ENCODE measurements at places on chromosomes 11 and 22.

DNA sequence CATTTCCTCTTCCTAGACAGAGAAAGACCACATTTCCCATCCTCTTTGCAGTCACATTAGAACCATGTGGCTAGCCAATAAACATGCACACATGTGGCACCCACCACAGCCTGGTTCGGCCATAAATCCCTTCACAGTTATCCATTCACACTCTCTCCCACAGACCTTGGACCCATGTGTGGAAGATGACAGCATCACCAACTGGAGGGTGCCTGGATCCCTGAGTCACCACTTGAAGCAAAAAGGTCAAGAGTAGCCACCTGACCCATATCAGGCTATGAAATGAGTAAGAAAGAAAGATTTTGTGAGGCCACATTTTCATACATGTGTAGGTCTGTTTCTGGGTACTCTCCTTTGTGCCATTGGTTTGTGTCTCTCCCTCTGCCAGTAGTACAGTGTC, 9.0 kb upstream of the TMEM121B start:
- no peaks in the 10 kb centered on the region for H3K27me3 ChIP-seq
- H3K27ac ChIP-seq: no peak overlapping the region
- no peaks in the 10 kb centered on the region for H3K36me3 ChIP-seq
- no peaks in the 10 kb centered on the region for H3K4me1 ChIP-seq
- no peak for DNase-seq
- no peak overlapping the region for H3K4me3 ChIP-seq

GRCh38 chr22:25689631-25690030, 52.4 kb upstream of the MYO18B start:
- H3K27me3 ChIP-seq: no peaks in the 10 kb centered on the region
- no peaks in the 10 kb centered on the region for H3K36me3 ChIP-seq
- DNase-seq: no peak
- H3K27ac ChIP-seq: no peak overlapping the region
- H3K4me1 ChIP-seq: no peaks in the 10 kb centered on the region

GRCh38 chr22:31300896-31301295, 8.6 kb upstream of the PIK3IP1 start:
- no peaks in the 10 kb centered on the region for H3K36me3 ChIP-seq
- no peak for DNase-seq
- H3K4me1 ChIP-seq: peaks cover 22% of the 10 kb centered on the region
- H3K27me3 ChIP-seq: no peaks in the 10 kb centered on the region
- H3K4me3 ChIP-seq: no peak overlapping the region
- H3K27ac ChIP-seq: no peak overlapping the region

DNA sequence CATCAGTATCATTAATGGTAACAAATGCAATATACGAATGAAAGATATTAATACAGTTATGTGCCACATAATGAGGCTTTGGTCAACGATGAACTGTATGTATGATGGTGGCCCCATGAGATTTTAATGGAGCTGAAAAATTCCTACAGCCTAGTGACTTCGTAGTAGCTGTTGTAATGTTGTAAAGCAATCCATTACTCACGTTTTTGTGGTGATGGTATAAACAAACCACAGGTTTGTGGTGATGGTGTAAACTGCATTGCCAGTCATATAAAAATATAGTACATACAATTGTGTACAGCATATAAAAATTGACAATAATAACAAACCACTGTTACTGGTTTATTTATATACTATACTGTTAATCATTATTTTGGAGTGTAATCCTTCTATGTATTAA, 27.4 kb upstream of the GRIA4 start:
- no peak for DNase-seq
- H3K4me3 ChIP-seq: no peak overlapping the region
- H3K27me3 ChIP-seq: no peaks in the 10 kb centered on the region
- no peaks in the 10 kb centered on the region for H3K36me3 ChIP-seq
- no peaks in the 10 kb centered on the region for H3K4me1 ChIP-seq

DNA sequence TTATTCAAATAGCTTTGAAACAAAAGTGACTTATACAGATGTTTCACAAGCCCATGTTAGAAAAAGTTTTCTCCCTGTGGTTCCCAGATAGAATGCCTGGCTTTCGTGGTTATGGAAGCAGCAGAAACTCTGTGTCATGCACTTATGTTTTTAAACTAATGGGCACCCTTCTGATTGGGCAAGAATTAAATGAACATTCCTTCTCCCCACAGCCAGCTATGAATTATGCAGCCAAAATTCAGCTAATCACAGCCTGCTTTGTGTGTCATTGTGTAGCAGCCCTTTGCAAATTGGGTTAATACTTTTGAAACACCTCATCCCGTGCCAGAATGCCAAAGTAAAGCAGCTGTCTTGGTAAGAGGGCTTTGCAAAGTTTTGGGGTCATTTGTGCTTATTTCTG, 46.9 kb downstream of the PANX1 start:
- no peak for DNase-seq
- H3K27me3 ChIP-seq: no peaks in the 10 kb centered on the region
- no peak overlapping the region for H3K27ac ChIP-seq

- H3K36me3 ChIP-seq: no peaks in the 10 kb centered on the region
- H3K27ac ChIP-seq: no peak overlapping the region
- H3K4me1 ChIP-seq: no peaks in the 10 kb centered on the region
- no peaks in the 10 kb centered on the region for H3K27me3 ChIP-seq
- no peak for DNase-seq
Observed at GRCh38 chr11:24617856-24618255, 121.0 kb downstream of the LUZP2 start.

- H3K4me1 ChIP-seq: no peaks in the 10 kb centered on the region
- no peak for DNase-seq
- H3K27ac ChIP-seq: no peak overlapping the region
- no peak overlapping the region for H3K4me3 ChIP-seq
- no peaks in the 10 kb centered on the region for H3K36me3 ChIP-seq
Observed at GRCh38 chr11:43779306-43779705, 98.8 kb downstream of the HSD17B12 start.

DNA sequence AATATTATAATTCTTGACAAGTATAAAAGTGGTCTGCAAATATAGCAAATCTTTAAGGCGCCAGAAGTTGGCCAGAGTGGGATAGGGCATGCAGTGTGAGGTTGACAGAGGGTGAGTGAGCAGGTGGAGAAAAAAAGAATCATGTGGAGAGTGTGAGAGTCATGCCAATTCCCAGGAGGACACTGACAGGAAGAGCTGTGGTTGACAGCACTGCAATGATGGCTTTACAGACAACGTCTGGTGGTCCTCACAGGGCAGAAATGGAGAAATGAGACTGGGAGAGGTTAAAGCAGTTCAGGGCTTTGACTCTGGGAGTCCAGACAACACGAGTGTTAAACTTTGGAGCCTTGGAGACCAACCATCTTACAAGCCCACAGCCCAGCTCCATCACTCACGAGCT, 34.9 kb downstream of the SERPIND1 start:
- H3K27me3 ChIP-seq: no peaks in the 10 kb centered on the region
- no peak for DNase-seq
- H3K4me3 ChIP-seq: no peak overlapping the region
- no peak overlapping the region for H3K27ac ChIP-seq

DNA sequence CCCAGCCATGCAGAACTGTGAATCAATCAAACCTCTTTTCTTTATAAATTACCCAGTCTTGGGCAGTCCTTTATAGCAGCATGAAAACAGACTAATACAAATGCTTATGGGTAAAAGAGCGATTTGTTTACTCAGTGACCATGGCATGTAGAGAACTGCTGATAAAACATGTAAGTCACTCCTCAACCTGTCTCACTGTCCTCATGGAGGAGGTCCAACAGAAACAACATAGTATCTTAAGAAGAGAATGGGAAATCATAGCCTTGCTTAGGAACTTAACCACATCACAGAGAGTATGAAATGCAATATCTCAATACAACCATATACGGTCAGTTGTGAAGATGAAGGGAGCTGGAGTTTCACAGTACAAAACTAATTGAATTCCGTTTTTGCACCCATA, 1734.0 kb upstream of the RAG2 start:
- no peak for DNase-seq
- no peak overlapping the region for H3K27ac ChIP-seq
- H3K4me3 ChIP-seq: no peak overlapping the region
- no peaks in the 10 kb centered on the region for H3K27me3 ChIP-seq
- H3K4me1 ChIP-seq: no peaks in the 10 kb centered on the region

Data from CD8-positive, alpha-beta memory T cell (primary cell).